Activated gamma-delta T cell (primary cell): ENCODE measurements at places on chromosomes 16 and 17.
A peak's percentile ranks its signal among the peaks of the same experiment; 100 is the strongest.

DNA sequence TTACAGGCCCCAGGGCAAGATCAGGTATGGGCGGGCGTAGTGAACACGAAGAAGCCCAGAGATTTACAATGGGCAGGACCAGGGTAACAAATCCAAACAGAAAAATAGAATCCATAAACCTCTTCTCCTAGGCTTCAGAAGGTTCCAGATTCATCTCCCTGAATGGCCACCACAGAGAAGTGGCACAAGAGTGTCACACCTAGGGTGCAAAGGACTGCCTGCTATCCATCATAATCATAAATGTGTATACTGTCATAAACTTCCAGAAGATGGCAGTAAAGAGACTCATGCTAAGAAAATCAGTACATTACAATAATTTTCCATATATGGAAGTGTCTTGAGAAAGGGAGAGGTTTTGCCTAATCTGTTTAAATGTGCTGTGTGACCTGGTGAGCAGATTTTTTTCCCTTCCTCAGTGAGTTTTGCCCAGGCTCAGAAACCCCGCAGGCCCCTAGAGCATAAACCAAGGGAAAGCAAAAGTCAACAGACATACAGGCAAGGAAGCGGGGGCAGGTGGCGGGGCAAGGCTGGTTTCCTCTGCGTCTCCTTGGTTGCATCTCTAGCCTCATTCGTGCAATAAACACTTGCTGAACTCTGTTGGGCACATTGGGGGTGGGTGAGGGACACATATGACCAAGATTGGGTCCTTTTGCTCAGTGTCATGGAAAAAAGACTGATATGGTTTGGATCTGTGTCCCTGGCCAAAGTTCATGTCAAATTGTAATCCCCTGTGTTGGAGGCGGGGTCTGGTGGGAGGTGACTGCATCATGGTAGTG is 92.0 kb upstream of the CDH5 start:
- no peak for DNase-seq

GRCh38 chr17:79087428-79088143 is 13.0 kb downstream of the ENGASE start:
- no peak for DNase-seq

GRCh38 chr16:8788578-8789172 is 8.8 kb downstream of the TMEM186 start:
- no peak for DNase-seq

GRCh38 chr16:866252-866896 is 65.8 kb upstream of the GNG13 start:
- no peak for DNase-seq

GRCh38 chr16:4515611-4516233 is 22.9 kb downstream of the CDIP1 start:
- no peak for DNase-seq

GRCh38 chr17:47649972-47650524 is 329 bp downstream of the KPNB1 start:
- DNase-seq, result peak; percentile 52

- no peak for DNase-seq
Observed at GRCh38 chr17:16398270-16399267, 16.8 kb upstream of the TRPV2 start.

DNA sequence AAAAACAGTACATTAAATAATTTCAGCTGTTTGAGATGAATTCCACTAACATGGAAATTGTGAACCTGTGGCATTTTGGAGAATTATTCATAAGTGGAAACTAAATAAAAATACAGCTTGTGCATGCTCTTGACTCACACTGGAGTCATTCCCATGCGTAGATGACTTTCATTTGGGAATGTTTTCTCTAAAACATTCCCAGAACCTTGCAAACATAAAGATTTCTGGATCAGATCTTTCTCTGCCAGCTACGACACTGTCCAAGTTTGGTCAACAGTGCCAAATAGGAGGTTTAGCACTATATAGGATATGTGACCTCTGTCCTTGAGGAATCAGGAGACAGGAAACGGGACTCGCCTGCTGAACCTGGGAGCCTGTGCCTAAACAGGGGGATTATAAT is 400.9 kb downstream of the SLC39A11 start:
- no peak for DNase-seq

DNA sequence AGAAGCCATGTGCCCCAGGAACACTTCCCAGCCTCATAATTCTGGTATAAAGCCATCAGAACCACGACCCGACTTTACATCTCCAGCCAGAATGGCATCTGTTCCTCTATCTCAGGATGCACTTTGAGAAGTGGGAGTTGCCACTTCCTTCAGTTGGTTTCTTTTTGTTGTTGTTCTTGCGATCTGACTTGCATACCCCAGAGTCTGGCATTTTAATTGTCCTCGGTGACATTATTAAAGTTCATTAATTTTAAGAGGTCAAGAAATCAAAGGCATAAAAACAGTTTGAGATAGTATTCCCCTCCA is 13.5 kb downstream of the MARCHF10 start:
- no peak for DNase-seq

GRCh38 chr16:74580833-74581232 is 26.1 kb downstream of the GLG1 start:
- DNase-seq, result no peak

DNA sequence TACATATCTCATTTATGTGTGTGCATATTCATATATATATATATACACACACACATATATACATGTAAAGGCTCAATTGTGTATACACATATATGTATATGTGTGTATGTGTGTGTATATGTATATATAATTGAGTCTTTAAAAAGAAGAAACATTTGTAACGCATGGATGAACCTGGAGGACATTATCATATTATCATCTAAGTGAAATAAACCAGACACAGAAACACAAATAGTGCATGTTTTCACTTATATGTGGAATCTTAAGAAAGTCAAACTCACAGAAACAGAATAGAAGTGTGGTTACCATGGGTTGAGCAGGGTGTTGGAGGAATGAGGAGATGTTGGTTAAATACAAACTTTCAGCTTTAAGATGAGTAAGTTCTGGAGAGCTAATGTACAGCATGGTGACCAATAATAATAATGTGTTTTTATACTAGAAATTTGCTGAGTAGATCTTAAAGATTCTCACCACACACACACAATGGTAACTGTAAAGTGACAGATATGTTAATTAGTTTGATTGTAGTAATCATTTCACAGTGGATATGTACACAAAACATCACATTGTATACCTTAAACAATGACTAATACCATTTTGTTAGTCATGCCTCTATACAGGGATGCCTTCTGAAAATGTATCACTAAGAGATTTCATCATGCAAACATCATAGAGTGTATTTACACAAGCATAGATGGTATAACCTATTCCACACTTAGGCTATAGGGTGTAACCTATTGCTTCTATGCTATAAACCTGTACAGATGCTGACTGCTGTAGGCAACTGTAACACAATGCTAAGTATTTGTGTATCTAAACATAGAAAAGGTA is 132.6 kb upstream of the CACNG5 start:
- DNase-seq, result no peak

- DNase-seq, result no peak
Observed at GRCh38 chr16:60820361-60820760, 1215.9 kb downstream of the CDH8 start.

- DNase-seq, result no peak
Observed at GRCh38 chr16:77169650-77170236, 21.2 kb upstream of the MON1B start.

GRCh38 chr16:49622084-49622390 is 233.9 kb downstream of the ZNF423 start:
- no peak for DNase-seq

DNA sequence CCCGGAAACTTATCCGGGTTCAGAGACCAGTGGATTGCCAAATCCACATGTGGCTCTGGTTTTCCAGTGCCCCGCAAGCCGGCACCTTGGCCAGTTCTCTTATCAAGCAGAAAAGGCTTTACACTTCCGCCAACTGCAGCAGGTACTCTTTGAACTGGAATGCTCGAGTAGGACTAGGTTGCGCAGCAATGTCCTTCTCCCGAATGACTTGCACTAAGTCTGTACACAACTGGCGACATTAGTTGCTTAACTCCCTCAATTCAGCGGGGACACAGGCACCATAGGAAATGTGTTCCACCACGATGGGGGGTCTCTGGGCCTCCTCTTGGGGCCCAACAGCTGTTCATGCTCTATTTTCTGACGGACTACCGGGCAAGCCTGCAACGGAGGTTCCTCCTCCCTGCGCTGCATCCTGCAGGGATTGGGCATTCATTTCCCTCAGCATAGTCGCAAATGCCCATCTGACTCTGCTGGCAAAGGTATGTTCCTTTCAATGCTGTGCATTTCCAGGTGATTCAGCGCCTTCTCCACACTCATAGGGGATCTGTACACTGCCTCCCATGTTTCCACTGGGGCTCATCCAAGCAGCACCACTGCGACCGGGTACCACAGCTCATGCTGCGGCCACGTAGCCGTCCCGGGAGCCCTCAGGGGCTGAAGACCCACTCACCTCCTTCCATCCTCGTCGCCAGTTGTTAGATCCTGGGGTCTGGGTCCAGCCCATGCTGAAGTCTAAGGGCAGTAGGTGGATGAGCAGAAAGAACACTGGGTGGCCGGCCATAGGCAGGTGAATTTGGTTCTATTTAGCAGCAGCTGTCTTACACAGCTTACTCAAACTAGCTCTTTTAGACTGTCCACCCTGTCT is 34.2 kb upstream of the APPBP2 start:
- DNase-seq, result no peak

GRCh38 chr16:87160701-87161337 is 156.4 kb downstream of the C16orf95 start:
- DNase-seq, result no peak

- DNase-seq, result no peak
Observed at GRCh38 chr17:81442791-81443190, 47.5 kb downstream of the BAHCC1 start.

- no peak for DNase-seq
Observed at GRCh38 chr17:60545465-60546191, 19.6 kb upstream of the APPBP2 start.

DNA sequence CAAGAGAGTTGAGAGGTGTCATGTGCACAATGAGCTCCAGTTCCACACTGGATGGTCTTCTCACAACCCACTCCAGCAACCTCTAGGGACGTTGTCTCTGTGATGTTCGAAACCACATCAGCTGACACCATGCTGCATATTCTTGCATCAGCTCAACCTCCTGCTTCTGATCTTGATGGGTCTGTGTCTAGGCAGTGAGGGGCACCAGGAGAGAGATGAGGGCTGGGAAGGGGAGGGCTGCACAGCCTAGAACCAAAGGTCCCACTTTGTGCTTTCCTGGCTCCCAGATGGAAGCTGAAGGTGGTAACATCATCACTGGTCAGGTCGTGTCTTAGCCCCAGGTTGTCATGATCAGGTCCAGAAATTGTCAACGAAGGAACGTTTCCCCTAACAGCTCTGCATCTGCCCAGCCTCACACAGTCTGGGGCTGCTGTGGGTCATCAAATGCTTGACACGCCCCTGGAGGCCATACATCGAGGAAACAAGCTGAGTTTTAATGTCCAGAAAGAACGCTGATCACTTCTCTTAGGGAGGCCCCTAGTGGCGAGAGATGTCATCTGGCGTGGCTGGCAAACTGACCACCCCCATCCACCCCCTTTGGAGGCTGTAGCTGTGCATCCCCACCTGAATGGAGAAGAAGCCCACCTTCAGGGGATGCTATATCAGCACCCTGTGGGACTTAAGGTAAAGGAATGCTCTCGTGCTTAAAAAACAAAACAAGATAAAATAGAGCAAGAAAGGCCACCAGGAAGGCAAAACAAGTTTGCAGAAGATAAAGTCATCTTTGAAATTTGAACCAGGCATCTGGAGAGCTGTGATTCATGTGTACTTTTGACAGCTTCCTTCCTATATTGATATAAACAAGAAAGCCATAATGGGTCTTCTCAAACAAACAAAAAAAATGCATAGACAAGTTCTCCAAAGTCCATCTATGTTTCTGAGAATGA is 58.3 kb downstream of the WIPI1 start:
- no peak for DNase-seq

DNA sequence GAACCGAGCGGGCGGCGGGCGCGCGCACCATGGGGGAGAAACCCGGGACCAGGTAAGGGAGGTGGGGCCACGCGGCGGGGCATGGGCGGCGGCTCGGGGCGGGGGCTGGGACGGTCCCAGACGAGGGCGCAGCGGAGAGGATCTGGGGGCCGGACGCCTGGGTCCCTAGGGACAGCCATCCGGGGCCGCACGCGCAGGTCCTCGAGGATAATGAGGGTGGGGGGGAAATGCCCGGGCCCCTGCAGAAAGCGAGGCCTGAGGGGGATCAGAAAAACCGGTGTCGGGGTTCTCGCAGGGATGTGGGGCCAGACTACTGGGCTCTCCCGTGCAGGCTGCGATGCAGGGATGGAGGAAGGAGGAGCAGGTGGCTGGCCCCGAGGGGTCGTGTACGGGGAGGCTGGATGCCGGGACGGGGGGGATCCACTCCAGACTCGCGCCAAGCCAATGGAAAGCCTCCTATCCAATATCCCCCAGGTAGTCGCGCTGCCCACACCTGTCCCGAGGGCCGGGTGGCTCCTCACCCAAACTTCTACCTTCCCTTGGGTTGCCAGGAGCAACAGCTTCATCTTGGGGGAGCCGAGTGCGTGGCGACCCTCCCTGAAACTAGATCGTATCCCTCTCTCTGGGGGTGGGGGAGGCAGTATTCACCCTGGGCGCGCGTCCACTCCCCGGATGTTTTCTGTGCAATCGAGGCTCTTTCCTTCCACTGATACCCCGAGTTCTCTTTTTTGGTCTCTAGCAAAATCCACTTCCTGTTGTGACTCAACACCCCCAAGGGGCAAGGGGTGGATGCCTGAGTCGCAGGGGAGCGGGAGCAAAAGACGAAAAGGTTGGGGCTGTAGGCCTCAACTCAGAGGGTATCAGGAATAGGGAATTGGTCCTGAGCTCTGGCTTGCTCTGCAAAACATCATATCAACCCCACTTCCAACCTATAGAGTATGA is 532 bp downstream of the ARRB2 start:
- DNase-seq, result no peak

GRCh38 chr16:56688762-56689161 is 6.5 kb downstream of the MT1X start:
- no peak for DNase-seq

- no peak for DNase-seq
Observed at GRCh38 chr16:85185303-85186100, 73.2 kb upstream of the CIBAR2 start.

GRCh38 chr17:53490447-53490968 is 332.2 kb upstream of the KIF2B start:
- DNase-seq, result no peak

DNA sequence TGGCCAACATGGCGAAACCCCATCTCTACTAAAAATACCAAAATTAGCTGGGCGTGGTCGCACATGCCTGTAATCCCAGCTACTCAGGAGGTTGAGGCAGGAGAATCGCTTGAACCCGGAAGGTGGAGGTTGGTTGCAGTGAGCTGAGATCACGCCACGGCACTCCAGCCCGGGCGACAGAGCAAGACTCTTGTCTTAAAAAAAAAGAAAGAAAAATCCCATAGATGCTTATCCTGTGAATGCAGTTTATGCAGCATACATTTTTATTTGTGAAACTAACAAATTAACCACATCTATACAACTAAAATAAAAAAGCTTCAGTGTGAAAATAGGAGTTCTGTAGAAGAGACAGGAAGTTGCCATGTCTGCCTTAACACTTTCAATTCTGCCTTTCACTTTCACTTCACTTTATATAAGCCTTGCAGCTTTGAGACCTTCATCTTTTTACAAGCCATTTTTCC is 7.1 kb downstream of the IGSF6 start:
- DNase-seq, result peak; percentile 28

GRCh38 chr16:20899071-20899470 is 1.1 kb downstream of the DCUN1D3 start:
- DNase-seq, result no peak

- DNase-seq, result no peak
Observed at GRCh38 chr17:49830605-49831004, 17.3 kb downstream of the TAC4 start.
